Osteoblast (primary cell): ENCODE measurements at places on chromosomes 16 and 17.

DNA sequence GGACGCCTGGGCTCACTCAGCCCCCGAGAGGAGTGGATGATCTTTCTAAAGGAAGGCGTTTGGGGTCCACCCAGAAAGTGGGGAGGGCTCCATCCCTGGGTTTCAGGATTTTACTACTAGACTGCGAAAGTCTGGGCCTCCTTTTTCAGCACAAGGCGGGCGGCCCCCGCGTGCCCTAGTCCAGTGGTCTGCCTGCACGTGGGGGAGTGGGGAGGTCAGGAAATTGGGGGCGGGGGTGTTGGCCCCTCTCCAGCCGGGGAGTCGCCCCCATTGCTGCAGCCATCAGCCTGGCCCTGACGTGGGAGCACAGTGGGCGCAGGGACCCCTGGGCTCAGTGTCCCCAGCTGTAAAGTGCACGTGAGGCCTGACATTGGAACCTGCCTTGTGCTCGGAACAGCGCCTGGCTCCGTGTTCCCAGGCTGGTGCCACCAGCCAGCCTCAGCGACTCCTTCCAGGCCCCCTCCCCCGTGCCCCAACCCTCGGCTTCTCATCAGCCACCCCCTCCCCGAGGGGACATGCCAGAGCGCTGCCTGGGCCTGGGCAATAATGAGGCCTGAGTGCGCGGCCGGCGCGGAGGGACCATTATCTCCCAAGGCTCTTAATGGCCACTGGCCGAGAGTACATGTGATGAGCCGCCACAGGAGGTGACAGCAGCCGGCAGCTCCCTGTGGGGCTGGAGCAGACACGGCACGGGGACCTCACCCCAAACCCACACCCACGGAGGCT, 2.4 kb upstream of the C1QTNF8 start:
- DNase-seq: no peak

- DNase-seq: no peak
These were observed 34.7 kb upstream of the PLCG2 start for GRCh38 chr16:81744385-81744784.

DNA sequence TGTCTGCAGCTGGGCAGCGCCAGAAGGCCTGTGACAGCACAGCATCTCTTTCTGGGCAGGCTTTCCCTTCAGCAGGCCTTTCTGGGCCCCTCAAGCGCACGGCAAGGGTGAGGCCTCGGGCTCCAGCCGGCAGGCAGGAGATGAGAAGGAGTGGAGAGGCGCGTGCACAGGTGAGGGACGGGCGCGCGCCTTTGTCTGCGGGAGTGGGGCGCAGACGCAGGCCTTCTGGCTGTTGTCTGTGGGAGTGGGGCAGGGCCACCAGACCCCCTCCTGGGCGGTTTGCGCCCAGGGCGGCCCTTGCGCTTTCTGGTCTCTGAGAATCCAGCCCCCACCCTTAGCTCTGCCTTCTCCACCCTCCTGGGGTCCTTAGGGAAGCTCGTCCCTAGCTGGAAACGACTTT, 6.5 kb downstream of the ZNF205 start:
- peak; percentile 58 for DNase-seq

GRCh38 chr17:36943250-36944191, 5.2 kb upstream of the AATF start:
- DNase-seq: peak; percentile 74

GRCh38 chr17:79174905-79175856, 100.6 kb downstream of the ENGASE start:
- DNase-seq: peak; percentile 96

DNA sequence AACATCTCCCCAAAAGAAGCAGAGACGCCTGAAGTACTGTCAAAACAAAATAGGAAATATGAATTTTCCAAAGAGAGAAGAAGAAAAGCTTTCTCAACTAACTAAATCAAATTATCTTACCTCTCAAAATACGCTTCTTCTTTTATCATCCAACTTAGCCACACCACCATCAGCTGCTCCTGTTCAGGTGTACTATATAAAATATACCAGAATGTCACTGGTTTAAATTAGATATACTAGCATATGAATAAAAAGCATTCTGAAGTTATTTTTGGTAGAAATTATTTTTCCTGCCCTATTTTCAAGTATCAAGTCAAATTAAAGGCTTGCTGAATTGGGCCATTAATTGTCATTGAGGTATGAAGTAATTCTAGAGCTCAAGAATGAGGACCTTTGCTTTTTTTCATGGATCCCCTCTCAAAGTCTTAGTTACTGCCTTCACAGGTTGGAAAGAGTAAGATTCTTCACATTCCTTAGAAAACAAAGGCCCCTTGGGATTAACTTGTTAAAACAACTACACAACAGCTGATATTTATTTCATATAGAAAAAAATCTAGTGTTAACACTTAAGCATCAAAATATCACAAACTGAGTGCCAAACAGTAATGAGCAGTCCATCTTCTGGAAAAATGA, 30.1 kb downstream of the INTS2 start:
- no peak for DNase-seq
